Neural crest cell (in vitro differentiated cells): ENCODE measurements at places on chromosomes 7 and 10.

DNA sequence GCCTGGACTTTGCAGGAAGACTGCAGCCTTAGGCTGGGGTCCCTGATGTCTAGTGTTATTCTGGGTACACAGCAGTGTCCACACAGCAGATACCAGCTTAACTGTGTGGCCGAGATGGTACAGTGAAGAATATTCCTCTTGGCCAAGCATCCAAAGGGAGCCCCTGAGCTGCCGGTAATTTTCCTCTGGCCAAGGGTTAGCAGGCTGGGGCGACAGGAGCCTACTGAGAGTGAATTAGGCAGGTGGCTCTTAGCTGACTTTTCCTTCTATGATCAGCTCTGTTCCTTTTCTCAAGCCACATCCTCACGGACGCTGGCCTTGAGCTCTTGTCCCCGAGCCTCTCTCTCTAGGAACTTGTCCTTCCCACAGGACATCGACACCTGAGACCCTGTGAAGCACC lies 29.8 kb downstream of the PRKAG2 start:
- no peak for DNase-seq

- no peak for DNase-seq
Measured at GRCh38 chr10:89341649-89342048, 13.9 kb downstream of the IFIT3 start.

- no peak for DNase-seq
Measured at GRCh38 chr10:37434091-37434490, 308.7 kb downstream of the ANKRD30A start.

DNA sequence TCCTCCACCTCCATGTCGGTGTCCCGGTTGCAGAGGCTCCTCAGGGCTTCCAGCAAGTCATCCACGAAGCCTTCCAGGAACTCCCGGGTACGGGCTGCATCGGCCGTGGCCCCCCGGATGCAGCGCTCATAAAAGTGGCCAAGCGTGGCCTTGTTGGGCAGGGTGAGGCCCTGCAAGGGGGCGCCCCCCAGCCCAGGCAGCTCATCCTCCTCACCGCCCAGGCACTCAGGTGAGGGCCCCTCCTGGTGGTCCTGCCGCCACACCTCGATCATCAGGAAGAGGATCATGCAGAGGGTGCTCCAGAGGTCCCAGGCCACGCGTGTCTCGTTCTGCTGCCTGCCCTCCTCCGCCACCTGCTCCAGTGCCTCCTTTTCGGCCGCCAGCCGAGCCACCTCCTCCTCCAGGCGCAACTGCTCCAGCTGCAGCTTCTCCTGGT lies 22.8 kb downstream of the ITPRIP start:
- no peak for DNase-seq

GRCh38 chr7:43196379-43196778 lies 83.9 kb downstream of the HECW1 start:
- no peak for DNase-seq

DNA sequence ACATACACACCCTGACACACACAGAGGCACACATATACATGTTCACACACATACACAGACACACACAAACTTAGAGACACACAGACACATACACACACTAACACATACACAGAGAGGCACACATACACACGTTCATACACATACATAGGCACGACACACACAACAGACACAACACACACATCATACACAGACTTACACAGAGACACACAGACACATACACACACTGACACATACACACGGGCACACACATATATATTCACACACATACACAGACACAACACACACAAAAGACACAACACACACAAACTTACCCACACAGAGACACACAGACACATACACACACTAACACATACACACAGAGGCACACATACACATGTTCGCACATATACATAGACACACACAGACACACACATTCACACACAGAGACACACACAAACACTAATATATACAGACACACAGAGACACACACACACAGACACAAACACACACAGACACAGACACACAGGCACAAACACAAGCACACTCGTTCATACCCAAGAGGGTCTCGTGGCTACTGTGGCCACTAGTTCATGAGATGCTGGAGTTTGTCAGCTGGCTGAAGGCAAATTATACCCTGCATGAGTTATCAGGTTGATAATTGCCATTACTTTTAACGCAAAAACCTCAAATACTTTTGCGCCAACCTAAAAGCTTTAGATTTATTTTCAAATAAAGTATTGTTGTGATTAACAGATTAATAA lies 17.7 kb upstream of the KLF6 start:
- DNase-seq = no peak

DNA sequence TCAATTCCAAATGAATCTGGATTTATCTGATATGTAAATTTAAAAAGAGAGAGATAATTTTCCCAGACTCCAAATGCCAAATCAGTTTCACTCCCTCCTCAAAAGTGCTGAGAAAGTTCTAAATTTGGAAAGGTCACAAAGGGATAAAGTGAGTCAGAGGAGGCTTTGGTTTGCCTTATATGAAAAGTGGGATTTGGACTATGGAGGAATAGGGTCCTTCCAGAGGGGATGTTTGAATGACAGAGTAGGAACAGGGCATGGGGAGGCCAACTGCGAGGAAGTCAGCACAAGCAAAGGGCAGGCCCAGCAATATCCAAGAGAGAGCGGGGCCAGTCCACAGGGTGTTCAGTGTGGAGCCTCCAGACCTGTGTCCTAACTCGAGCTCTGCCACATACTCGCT lies 9.8 kb upstream of the FAS start:
- DNase-seq = no peak

DNA sequence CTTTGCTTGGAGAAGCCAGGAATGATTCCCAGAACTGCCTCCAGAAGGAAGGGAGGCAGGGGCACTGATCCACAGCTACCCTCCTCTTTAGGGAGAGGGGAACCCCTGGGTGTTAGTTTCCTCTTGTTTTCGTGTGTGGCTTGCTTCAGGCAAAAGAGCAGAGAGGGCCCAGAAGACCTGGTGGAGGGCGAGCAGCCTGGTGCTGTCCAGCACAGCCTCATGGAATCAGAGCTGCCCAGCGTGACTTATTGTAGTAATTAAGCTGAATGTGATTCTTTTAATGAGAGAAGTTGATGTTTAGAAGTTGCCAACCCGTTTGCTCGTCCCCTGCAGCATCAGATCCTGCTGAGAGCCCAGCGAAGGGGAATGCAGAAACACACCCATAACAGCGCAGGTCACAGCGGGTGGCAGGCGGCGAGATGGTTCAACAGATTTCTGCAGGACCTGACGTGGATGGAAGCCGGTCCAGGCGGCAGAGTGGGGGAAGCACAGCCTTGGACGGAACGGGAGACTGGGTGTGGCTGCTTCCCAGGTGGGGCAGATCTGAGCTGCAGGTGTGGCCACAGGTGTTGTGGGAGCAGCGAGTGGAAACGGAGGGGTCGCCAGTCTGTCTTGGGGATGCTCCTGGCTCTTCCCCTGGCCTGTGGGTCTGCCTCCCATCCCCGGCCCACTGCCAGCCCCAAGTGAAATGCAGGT lies 53.7 kb upstream of the SHH start:
- DNase-seq = no peak

DNA sequence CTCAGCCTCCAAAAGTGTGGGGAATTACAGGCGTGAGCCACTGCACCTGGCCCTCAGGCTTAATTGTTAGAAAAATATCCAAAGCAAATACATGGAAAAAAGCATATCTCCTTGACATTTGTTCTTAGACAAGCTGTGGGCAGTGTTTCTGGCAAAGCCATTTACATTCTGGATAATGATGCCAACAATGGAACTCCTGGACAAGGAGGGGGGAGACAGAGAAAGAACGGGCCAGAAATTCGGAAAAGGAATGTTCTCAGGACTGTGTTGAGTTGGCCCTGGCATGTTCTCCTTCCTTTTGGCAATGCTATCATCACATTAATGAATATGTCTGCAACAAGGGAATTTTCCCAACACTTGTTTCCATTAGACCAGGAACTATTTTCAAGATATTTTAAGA lies 88.7 kb downstream of the UBE2H start:
- no peak for DNase-seq

DNA sequence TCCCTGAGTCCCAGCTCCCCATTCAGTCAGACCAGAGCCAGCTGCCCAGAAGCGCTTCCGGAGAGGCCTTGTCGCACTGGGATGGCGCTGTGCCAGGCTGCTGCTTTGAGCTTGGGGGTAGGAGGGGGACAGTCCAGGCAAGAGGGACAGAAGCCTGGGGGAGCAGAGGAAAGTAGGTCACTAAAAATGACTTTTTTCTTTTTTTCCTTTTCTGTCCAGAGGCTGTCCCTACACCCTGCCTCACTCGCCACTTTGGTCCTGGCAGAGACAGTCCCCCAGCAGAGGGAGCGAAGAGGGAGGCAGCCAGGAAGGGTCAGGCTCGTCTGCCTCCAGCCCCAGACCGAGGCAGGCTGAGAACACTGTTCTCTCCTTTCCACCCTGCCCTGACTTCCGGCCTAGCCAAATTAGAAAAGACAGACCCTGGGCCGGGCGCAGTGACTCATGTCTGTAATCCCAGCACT lies 15.8 kb upstream of the TRIM8 start:
- DNase-seq = no peak

DNA sequence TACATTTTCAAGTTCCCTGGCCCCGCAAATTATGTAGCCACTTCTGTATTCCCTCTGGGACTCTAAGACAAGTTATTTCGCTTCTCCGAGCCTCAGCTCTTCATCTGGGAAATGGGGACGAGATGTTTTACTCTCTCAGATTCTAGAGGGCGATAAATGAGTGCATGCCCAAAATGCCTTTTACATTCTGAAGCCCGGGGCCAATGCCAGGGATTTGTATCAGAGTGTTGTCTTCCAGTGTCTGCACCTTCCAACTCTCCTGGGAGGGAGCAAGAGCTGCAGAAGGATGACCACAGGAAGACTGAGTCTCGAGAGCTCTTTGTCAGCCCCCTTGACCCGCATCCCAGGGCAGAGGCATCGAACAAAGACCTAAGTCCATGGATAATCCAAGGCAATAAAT lies 39.9 kb downstream of the BUB3 start:
- DNase-seq = no peak

- no peak for DNase-seq
Measured at GRCh38 chr10:75062506-75063299, 48.8 kb upstream of the SAMD8 start.

DNA sequence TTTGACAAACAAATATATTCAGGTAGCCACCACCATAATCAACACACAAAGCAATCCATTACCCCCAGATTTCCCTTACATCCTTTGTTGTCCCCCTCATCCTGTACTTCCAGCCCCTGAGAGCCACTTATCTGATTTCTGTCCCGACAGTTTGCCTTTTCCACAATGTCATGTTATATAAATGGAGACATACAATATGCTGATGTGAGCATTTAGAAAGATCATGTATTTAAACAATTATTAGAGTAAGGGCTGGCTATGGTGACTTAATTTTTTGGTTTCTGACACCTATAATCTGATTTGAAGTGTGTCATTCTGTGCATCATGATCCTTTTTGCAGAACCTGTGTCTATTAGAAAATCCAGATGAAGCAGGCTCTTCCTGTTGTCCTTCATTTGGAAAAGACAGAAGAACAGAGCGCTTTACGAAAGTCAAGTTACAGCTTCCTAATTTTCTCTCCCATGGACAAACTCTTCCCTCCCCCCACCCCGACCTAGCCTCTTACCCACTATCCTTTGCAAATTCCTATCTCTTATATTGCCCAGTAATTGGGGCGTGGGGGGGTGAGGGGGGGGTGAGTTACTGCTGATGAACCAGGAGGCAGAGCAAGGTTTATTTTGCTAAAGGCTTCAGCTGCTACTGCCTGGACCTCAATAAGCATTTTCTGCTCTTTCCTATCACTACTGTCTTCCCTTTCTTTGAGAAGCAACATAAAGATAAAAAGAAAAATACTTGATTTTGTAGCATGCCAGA lies 252.4 kb upstream of the C7orf33 start:
- no peak for DNase-seq

- no peak for DNase-seq
Measured at GRCh38 chr10:58644311-58644710, 131.6 kb downstream of the BICC1 start.

DNA sequence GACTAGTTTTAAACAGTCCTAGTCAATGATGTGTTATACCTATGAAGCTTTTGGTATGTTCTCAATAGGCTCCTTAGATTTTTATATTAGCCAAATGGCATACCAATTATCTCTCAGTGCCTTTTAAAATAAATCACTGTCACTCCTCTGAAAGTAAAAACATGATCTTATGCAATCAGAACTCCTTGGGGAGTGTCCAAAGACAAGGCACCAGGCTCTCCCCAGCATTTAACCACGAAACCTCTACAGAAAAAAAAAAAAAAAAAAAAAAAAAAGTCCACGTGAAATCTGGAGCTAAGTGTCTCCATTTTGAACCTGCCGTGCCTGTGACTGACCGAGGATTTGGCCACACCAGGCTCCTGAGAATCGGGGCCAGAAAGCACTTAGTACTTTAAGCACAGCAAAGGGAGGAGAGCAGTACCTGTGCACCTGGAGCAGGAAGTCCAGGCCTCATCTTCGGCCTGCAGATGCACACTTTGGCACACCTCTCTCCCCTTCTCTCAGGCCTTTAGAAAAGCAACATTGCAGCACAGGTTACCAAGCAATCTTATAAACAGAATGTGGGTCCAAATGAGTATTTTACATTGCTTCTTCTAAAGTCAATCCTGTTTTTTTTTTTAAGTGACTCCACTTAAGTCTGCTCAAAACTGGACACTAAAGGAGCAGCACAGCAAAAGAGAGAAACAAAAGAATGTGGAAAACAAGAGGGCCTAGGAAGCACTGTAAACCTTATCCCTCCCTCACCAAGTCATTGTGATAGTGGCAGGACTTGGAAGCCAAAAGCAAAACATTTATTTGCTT lies 1.5 kb downstream of the FAM13C start:
- DNase-seq = no peak

DNA sequence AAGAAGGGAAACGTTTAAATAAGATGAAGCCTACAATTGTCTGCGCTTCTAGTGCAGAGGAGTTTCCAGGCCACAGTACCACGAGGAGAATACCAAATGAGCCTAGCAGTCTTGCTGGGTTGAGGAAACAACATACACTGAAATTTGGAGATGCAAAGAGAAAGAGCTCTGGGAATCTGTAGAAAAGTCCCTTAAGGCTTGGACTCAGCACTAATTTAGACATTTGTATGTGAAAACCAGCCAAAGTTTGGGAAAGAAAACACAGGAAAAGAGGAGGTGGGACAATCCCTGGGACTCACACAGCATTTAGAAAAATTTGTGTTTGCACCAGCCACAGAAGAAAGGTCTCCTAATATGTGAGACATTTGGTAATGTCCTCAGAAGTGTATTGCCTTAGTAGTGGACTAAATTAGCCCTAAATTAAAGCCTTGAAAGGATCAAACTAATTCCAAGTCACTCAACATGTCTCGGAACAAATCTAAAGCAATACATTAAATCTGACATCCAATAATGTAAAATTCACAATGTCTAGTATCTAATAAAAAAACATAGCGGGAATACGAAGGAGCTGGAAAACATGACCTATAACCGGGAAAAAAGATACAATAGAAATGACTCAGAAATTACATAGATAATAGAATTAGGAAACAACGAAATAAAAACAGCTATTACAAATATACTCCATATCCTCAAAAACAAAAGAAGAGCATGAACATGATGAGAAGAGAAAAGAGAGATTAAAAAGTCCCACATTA lies 187.1 kb upstream of the NAMPT start:
- no peak for DNase-seq
